ENCODE measurements at places on chromosomes 11 and 22.
A peak's percentile ranks its signal among the peaks of the same experiment; 100 is the strongest.

GRCh38 chr22:42673898-42674401 is 24.8 kb upstream of the CYB5R3 start:
- DNase-seq = no peak

GRCh38 chr11:83612891-83613766 is 327.0 kb upstream of the CCDC90B start:
- DNase-seq = no peak

DNA sequence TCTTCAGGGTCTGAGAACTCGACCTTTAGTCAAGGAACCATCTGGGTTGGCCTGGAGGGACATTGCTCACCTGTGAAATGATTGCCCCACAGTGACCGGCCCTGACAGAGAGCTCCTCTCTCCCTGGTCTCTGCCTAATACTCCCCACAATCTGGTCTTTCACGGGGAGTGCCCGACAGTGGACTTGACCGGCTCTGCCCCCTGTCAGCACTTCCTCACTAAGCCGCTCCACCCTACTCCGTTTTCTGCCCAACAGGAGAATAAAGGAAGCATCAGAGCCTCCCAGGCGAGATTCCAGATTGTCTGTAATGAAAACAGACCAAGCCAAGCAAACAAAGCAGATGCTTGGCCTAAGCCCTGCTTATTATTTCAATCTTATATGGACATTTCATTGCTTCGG is 87.8 kb downstream of the FBXO7 start:
- DNase-seq = no peak

DNA sequence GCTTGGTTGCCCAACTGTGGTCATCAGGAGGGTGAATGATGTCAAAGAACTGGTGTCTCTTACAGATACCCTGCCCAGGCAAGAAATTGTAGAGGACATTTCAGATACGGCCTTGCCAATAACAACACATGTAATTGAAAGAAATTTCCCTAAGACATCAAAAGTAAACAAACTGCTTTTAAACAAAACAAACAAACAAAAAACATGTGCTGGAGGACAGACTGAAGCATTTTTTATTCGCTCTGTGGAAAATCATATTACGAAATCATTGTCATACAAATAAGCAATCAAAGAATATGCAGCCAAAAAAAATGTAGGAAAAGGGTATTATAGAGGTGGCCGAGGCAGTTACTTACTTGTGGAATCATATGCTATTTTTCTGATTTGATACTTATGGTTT is 52.1 kb upstream of the MYEOV start:
- no peak for DNase-seq

- no peak for DNase-seq
These were observed 34.4 kb downstream of the IGF2 start for GRCh38 chr11:2104524-2105440.

DNA sequence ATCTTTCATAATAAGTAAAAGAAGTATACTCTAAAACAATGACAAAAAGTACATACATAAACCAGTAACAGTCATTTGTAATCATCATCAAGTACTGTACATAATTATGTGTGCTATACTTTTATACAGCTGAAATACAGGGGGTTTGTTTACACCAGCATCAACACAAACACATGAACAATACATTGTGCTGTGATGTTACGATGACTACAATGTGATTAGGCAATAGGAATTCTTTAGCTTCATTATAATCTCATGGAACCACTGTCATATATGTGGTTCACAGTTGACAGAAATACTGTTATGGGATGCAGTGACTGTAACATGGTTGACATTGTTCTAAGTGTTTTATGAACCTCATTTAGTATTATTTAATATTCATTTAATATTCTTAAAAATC is 914.4 kb upstream of the TENM4 start:
- no peak for DNase-seq

DNA sequence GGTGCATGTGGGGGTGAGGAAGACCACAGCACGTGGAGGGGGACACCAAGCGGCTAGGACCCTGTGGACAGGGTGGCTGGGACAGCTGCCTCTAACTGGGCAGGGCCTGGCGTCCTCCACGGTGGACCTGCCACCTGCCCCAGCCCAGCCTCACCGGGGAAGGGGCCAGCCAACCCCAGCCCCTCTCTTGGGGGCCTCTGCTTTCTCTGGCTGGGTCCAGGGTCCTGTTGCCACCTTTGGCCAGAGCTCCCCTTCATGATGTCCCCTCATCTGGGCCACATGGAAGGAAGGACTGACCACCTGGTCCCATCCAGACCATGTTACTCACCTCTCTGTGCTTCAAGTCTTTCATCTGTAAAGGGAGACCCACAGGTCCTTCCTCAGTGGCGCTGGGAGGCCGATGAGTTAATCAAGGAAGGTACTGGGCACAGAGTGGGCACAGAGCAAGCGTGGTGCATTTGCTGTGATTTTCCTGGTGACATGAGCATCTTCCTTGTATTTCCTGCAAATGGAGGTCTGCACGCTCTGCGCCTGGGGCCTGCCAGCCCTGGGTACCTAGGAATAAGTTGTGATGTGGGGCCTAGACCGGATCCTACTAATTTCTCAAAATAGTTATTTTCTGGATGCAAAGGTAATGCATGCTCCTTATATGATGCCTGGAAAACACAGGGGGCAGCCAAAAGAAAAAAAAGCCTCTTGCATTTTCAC is 538.4 kb downstream of the TBC1D22A start:
- DNase-seq = no peak

GRCh38 chr11:68116126-68116525 is 5.1 kb downstream of the CHKA start:
- no peak for DNase-seq

GRCh38 chr22:24053481-24054226 is 42.5 kb downstream of the CABIN1 start:
- no peak for DNase-seq

- DNase-seq = no peak
These were observed 50.2 kb upstream of the BID start for GRCh38 chr22:17824457-17824856.

- no peak for DNase-seq
These were observed 78.9 kb downstream of the GRIK4 start for GRCh38 chr11:120590472-120590871.

DNA sequence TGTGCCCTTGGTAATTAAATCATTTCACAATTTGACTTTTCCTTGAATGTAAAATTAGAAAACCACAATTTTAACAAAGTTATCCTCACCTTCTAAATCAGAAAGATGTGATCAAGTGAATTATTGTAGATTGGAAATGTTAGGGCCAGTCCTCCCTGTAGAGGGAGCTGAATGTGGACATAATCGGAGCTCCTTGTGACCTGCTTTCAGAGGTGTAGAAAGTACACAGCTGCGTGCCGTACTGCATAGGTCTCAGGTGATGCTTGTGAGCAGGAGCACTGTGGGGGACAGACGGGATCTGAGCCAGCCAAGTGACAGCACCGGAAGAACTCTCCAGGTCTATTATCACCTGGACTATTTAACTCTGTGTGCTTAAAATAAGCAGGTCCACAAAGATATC is 338.0 kb downstream of the AASDHPPT start:
- DNase-seq = no peak

- no peak for DNase-seq
These were observed 22.1 kb upstream of the PEX26 start for GRCh38 chr22:18055619-18056160.

DNA sequence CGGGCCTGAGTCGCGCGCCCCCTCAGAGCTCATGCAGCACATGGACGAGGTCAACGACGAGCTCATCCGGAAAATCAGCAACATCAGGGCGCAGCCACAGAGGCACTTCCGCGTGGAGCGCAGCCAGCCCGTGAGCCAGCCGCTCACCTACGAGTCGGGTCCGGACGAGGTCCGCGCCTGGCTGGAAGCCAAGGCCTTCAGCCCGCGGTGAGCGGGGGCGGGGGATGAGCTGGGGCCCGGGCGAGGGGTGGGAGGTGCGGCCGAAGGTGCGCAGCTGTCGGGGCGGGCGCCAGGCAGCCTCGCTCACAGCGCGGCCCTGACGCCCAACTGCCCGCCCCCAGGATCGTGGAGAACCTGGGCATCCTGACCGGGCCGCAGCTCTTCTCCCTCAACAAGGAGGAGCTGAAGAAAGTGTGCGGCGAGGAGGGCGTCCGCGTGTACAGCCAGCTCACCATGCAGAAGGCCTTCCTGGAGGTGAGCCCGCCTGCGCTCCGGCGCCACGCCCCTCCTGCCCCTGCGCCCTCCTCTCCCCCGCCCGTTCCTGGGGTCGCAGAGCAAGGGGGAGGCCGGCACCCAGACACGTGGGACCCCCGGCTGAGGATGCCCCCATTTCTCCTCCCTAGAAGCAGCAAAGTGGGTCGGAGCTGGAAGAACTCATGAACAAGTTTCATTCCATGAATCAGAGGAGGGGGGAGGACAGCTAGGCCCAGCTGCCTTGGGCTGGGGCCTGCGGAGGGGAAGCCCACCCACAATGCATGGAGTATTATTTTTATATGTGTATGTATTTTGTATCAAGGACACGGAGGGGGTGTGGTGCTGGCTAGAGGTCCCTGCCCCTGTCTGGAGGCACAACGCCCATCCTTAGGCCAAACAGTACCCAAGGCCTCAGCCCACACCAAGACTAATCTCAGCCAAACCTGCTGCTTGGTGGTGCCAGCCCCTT is 20.5 kb downstream of the EPS8L2 start:
- peak; percentile 65 for DNase-seq

DNA sequence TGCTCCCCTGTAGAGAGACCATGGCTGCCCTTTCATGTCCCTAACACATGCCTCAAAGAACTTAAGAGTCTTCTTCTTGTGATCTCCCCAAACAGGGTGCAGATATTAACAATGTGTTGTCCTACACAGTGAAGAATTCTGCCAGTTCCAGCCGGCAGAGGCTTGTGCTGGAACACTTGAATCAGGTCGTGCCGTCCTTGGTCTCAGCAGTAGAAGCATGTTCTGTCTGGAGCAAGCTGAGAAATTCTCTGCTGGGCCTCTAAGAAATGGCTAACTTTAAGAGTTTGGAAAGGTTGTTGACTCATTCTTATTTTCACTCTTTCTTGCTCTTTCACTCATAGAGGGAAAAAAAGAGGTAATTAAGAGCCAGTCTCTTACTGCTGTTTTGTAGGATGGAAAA is 71.1 kb upstream of the SLC25A18 start:
- no peak for DNase-seq

GRCh38 chr11:64092111-64092760 is 56.5 kb downstream of the FLRT1 start:
- DNase-seq = no peak

DNA sequence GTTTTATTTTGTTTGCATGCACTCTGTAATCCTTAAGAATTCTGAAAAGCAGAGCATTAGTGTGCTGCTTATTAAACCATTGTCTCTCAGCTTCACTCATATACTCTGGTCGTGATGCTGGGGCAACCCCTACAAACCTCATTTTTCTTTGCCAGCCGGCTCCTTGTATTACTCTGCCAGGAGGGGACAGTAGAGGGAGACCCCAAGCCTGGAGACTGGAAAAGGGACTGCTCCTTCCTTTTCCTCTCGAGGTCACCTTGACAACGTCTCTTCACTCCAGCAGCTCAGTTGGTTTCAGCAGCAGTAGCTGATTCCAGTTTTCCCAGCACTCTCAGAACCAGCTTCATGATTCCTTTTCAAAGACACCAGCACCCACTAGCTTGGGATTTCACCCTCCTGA is 2.8 kb upstream of the JHY start:
- DNase-seq = no peak

- DNase-seq = no peak
These were observed 33.5 kb upstream of the GNAZ start for GRCh38 chr22:23036684-23037428.

GRCh38 chr11:130097285-130097684 is 27.6 kb downstream of the APLP2 start:
- no peak for DNase-seq

DNA sequence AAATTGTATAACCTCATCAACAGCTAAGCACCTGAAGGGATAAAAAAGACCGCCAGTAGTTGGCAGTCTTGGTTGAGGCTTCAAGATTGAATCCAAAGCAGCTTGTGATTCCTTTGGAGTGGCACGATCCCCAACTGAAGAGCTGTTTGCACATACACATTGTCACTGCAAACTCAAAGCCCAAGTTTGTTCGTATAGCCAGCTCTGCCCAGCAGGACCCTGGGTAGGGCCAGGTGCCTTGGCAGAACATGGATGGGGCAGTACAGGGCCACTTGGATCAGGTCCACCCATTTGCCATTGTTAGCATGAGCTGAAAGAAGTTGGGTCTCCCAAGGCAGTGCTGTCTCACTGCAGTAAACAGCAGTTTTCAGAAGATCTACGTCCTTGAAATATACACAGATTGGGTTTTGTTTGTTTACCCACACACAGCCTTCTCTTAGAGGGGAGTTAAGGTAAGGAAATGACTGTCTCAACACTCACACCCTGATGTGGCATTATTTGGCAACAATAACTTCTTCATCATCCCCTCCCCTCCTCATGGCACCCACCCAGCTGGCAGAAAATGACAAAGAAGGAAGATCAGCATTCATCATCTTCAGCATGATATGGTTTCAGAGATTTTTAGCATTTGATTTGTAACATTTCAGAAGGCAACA is 132.9 kb downstream of the COMMD9 start:
- DNase-seq = no peak

- no peak for DNase-seq
These were observed 68.2 kb upstream of the EED start for GRCh38 chr11:86176165-86176884.

- no peak for DNase-seq
These were observed 28.8 kb downstream of the ACER3 start for GRCh38 chr11:76889411-76889975.

GRCh38 chr22:38419121-38419857 is 35.7 kb downstream of the KCNJ4 start:
- no peak for DNase-seq

DNA sequence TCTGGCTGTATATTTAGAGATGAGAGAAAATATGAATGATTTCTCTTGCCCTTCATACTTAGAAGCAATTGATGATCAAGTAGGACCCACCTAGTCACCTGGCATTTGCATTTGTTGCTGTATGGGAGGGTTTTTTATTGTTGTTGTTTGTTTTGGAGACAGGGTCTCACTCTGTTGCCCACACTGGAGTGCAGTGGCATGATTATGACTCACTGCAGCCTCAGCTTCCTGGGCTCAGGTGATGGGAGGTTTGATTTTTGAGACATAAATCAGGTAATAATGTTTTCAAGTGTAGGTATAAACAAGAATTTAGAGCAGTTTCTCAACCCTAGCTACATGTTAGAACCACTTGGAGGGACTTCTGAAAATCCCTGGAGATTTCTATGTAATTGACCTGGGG is 63.0 kb downstream of the TNRC6B start:
- DNase-seq = no peak

DNA sequence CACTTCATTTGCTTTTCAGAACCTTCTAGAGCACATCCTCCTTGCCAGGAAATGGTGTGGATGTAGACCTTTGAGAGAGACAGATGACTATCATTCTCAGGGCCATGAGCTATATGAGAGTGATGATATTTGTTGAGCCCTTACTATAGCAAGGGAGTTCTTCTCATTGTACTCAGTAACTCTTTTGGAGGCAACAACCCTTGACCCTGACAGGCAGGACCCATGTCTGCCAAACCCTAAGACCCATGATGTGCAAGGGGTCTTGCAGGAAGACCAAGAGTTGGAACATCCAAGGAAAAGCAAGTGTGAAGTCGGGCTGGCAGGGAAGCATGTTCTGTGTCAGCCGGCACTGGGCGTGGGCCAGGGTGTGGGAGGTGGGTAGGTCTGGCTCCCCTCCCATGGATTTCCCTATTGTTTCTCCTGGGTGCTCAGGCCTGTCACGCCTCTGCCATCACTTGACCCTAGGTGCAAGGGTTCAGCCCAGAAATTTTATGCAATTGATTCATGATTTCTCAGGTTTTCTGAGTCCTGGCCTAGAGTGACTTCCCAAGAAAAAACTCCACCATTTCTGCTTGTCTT is 1.2 kb downstream of the FOLR3 start:
- no peak for DNase-seq

- DNase-seq = no peak
These were observed 3.2 kb upstream of the CACNA1I start for GRCh38 chr22:39567135-39567946.

GRCh38 chr11:120974466-120974865 is 49.4 kb upstream of the TBCEL start:
- no peak for DNase-seq

Measured in nephron progenitor cell (in vitro differentiated cells).